ENCODE measurements at places on chromosomes 7 and 10. TPM values are rescaled to one million over a fixed set of nuclear protein-coding genes. Genes with fewer than 3 reads are reported as not detected.

- no peak for DNase-seq
Measured at GRCh38 chr7:129375141-129375938, 58.9 kb upstream of the STRIP2 start.

WNT2 gene
- not detected for total RNA-seq

GRCh38 chr10:75403144-75403938 lies 1.8 kb upstream of the ZNF503 start:
- DNase-seq: peak; percentile 82

DNA sequence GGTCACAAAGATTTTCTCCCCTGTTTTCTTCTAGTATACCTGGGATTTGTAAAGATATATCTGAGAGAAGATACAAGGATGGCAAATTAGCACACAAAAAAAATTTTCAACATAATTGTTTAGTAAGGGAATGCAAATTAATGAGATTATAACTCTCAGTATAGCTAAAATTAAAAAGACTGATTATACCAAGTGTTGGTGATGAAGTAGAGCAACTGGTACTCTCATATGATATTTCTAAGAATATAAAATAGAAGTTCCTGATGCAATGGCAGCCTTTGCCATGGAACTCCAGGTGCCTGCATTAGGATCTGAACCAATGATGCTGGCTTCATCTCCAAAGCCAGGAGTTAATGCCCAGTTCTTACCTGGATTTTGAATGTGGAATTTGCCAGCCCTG lies 51.4 kb upstream of the KIAA1217 start:
- no peak for DNase-seq

ETV1 gene
- 6.6 TPM for total RNA-seq

GRCh38 chr7:27241189-27242056 lies 1.2 kb upstream of the EVX1 start:
- no peak for DNase-seq

DNA sequence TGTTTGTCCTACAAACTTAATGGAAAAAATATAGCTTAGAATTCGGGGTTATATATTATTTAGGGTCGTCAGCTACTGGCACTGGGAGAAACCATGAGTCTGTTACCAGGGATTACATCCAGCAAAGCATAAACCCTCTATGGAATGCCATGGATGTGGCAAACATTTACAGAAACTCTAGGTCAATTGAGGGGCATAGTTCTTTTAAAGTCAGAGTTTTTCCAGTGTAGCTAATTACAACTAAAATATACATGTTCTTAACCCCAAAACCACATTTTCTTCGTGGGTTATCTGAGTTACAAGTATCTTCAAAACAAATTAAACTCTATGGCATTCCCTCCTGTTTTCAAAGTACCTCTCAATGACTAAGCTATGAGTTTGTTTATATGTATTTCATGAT lies 99.3 kb upstream of the THSD7A start:
- DNase-seq: no peak

UPF2 gene
- 29.7 TPM for total RNA-seq

EPO gene
- total RNA-seq: not detected

DNA sequence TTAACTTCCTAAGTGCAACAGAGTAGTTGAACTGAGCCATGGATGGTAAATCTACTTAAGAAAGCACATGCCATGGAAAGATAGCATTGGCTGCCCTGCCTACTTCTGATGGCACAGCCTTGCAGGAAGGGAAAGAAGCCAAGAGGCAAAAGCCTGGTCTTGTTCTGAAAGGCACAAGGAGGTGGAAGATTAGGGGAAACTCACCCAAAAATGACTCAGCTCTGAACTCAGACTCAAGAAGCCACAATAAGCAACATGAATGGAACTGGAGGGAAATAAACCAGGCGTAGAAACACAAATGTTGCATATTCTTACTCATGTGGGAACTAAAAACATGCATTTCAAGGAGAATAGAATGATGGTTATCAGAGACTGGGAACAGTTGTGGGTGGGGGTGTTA lies 20.8 kb upstream of the ALOX5 start:
- DNase-seq: no peak

DNA sequence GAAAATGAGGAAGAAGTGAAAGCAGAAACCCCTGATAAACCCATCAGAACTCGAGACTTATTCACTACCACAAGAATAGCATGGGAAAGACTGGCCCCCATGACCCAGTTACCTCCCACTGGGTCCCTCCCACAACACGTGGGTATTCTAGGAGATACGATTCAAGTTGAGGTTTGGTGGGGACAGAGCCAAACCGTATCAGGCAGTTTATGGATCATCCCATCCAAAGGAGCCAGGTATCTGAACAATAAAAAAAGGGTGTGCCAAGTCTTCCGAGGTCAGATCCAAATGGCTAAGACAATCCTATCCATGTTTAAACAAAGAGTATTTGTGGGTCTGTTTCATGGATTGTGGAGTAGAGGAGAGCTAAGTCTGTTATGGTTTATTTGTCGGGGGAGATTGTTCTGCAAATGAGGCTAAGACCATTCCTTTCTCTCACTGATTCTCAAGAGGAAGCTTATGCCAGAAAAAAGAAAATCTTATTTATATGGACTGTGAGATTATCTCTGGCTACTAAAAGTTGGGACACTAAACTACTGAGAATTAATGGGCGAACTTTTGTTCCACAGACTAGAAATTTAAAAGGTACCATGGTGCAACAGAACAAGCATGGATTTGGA lies 203.7 kb downstream of the IPMK start:
- no peak for DNase-seq

DNA sequence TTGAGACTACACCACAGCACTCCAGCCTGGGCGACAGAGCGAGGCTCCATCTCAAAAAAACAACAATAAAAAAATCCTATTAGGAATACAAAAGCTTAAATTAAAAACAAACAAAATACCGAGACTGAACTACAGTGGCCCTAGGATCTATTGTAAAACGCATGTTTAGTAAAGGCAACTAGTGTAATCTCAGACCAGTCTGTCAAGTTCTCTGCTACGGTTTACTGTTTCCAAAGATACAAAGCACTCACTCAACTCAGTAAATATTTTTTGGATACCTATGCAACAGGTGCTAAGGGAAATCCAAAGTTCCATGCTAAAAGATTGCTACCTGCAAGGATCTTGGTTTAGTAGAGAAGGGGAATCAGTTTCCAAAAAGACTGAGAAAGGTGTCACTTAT lies 3.4 kb upstream of the MIOS start:
- no peak for DNase-seq

FAM131B gene
- 6.7 TPM for total RNA-seq

CHST3 gene
- 15.0 TPM for total RNA-seq

GRCh38 chr7:36775676-36776075 lies 51.4 kb upstream of the AOAH start:
- no peak for DNase-seq

KCNMA1 gene
- 427 TPM for total RNA-seq

DNA sequence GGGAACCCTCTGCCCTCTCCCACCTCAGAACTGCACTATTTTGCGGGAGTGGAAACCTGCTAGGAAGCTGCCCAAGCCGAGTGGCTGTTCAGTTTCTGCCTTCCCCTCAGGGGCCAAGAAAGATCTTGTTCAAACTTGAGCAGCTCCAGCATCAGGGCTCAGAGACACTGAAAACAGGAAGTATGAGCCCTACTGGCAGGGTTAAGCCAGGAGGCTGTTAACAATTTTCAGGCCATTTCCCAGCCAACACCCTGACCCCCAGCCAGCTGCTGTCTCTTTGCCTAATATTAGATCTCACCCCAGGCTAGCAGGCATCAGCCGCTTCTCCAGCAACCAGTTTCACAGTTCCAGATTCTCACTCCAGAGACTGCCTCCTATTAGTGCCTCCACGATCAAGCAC lies 9.2 kb downstream of the PLAU start:
- DNase-seq: peak; percentile 83

GRCh38 chr7:78345293-78345911 lies 546.8 kb downstream of the PHTF2 start:
- DNase-seq: no peak

- DNase-seq: no peak
Measured at GRCh38 chr10:28467615-28468014, 65.3 kb upstream of the WAC start.

GRCh38 chr10:93999401-93999851 lies 5.7 kb downstream of the PLCE1 start:
- peak; percentile 82 for DNase-seq

DNA sequence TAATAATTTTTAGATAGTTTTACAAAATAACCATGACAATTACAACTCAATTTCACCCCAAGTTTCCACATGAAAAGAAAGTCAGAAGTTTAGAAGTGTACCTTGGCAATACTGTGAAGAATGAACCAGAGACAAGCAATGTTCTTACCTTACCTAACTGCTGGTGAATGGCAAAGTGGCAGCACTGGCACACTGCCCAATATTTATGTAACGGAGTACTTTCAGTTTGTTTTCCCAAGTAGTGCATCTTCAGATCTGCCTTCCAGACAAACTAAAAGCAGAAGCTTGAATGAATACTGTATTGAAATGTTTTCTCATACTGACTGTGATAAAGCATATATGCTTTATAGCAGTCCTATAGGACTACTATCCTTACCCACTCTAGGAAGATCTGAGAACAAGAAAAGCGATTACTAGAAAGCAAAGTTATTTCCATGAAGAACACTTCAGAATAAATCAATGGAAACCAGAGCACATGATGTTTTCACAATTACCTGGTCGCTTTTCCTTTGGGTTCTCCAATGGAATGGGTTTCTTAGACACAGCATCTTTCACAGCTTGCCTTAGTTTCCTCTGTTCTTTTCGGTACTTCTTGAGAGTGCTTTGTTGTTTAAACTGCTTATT lies 1.5 kb downstream of the NOC3L start:
- no peak for DNase-seq

- DNase-seq: no peak
Measured at GRCh38 chr7:95056901-95057300, 149.5 kb downstream of the PPP1R9A start.

DNA sequence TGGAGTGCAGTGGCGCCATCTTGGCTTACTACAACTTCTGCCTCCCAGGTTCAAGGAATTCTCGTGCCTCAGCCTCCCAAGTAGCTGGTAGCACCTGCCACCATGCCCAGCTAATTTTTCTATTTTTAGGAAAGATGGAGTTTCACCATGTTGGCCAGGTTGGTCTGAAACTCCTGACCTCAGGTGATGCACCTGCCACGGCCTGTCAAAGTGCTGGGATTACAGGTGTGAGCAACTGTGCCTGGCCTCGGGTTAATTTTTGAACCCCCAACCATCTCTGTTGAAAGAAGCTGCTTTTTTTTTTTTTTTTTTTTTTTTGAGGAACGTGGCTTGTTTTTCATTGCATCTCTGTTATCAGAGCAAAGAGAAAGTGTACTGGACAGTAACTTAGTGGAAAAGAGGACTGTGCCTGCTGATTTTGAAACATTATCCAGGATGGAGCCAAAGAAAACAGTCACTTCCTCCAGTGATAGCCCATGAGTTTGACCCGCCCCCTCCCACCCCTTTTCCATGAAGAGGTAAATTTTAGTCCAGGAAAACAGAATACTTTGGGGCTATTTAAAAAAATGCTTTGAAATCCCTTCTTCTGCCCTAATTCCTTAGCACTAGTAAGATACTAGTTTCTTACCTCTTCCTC lies 38.3 kb downstream of the WBP1L start:
- DNase-seq: no peak

DNA sequence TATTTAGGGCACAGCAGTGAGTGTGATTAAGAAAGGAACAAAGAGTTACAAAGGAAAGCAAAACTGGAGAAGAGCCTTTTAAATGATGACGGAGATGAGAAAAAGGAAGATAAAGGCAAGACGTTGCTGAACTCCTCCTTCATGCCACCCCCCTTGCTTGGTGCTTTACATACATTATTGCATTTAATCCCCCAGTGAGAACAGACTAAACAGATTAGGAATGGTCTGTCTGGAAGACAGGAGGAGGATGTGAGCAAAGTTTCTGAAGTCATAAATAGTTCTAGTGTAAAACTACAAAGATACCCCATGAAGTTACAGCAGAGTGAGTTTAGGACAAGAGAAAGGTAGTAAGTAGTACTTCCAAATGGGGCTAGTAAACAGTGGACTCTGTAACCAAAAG lies 113.5 kb downstream of the PLCE1 start:
- DNase-seq: no peak

TSPAN33 gene
- total RNA-seq: 3.0 TPM

GRCh38 chr10:119238577-119238976 lies 31.2 kb downstream of the GRK5 start:
- no peak for DNase-seq

DNA sequence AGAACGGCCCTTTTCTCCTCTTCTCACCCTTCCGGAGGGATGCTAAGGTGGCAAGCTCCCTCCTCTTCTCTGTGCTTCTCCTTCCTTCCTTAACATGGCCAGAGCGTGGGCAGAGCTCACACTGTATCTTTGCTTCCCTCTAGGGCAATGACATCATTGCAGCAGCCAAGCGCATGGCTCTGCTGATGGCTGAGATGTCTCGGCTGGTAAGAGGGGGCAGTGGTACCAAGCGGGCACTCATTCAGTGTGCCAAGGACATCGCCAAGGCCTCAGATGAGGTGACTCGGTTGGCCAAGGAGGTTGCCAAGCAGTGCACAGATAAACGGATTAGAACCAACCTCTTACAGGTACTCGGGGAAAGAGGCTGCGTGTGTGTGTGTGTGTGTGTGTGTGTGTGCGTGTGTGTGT lies 36.6 kb downstream of the AP3M1 start:
- DNase-seq: peak; percentile 72

CLRN3 gene
- not detected for total RNA-seq

SH2D4B gene
- 0.33 TPM for total RNA-seq

DNA sequence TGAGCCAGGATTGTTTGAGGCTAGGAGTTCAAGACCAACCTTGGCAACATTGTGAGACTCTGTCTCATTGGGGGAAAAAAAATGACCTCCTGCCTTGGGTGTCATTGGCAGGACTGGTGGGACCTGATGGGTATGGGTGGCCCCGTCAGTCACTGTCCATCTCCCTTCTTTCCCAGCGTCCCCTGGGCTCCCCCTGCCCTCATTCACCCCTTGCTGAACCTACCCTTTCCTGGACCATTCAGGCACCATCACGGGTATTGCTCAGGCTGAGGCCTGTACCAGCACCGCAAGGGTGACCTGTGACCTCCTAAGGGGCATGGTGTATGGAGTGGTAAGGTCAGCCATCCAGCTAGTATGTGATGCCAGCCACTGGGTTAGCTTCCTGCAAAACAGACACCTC lies 19.4 kb downstream of the ASL start:
- no peak for DNase-seq

EN2 gene
- total RNA-seq: 0.14 TPM

DNA sequence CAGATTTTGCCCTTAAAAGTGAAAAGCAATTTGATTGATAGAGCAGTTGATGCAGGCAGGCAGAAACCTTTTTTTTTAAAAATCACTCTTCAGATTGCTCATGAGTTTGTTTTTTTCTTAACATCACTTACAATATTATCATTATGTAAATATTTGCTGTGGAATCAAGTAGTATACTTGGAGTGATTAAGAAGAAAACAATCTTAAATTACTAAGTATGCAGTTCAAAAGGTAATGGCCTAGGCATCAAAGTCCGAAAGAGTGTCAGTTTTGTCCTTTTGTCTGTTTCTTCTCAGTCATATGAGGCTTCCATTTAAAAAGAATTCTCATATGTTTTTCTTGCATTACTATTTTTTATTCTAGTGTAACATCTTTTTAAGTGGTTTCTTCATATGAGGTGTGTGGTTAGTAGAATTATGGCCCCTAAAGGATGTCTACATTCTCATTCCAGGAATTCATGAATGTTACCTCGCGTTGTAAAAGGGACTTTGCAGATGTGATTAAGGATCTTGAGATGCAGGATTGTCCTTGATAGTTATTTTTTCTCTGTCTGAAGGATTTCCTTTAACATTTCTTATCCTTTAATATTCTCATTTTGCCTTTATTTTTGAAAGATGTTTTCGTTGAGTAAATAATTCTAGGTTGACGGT lies 44.0 kb downstream of the BICC1 start:
- DNase-seq: no peak

EBF3 gene
- total RNA-seq: 4.8 TPM

Measured in sigmoid colon (tissue), 7 donors.